Panc1 (cell line): ENCODE measurements at places on chromosomes 12 and 14.

GRCh38 chr12:1222858-1223639, 232.0 kb downstream of the ERC1 start:
- no peak overlapping the region for H3K27ac ChIP-seq
- peaks cover 12% of the 10 kb centered on the region for H3K4me1 ChIP-seq
- no peaks in the 10 kb centered on the region; the same call in 1 of the 2 replicates for H3K36me3 ChIP-seq
- no peak overlapping the region for H3K4me3 ChIP-seq

- H3K4me1 ChIP-seq = peaks cover 13% of the 10 kb centered on the region
- no peak overlapping the region for H3K4me3 ChIP-seq
- no peaks in the 10 kb centered on the region for H3K36me3 ChIP-seq
These were observed 22.6 kb upstream of the SNRPF start for GRCh38 chr12:95836185-95836609.

DNA sequence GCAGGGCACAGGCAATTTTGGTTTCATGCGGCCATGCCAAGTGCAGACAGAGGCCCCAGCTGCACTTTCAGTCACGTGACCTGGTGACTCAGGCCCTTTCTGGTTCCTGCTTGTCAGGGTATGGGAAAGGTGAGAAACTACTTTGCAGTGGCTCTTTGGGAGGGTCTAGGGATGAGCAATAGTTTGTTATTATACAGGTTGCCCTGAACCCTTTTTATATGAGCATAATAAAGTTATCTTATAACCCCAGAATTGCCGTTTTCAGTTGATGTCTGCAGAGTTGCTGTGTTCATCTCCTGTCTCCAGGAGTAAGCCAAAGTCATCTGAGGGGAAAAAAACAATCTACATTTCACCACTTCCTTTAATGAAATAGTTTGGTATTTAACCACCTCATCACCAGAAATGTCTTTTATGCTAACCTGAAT, 30.9 kb upstream of the EMP1 start:
- no peaks in the 10 kb centered on the region for H3K4me1 ChIP-seq
- no peak for DNase-seq
- H3K4me3 ChIP-seq = no peak overlapping the region
- H3K27me3 ChIP-seq = no peaks in the 10 kb centered on the region
- no peaks in the 10 kb centered on the region for H3K36me3 ChIP-seq

GRCh38 chr12:54991161-54991990, 6.8 kb upstream of the TESPA1 start:
- H3K27me3 ChIP-seq = peaks cover 16% of the 10 kb centered on the region
- no peaks in the 10 kb centered on the region for H3K36me3 ChIP-seq
- H3K27ac ChIP-seq = no peak overlapping the region
- H3K4me3 ChIP-seq = no peak overlapping the region
- no peak for DNase-seq

- no peaks in the 10 kb centered on the region for H3K4me1 ChIP-seq
- no peaks in the 10 kb centered on the region; the same call in 1 of the 2 replicates for H3K27me3 ChIP-seq
- no peak overlapping the region for H3K4me3 ChIP-seq
- H3K36me3 ChIP-seq = no peaks in the 10 kb centered on the region
These were observed 139.9 kb downstream of the ADGRD1 start for GRCh38 chr12:131093604-131093955.

DNA sequence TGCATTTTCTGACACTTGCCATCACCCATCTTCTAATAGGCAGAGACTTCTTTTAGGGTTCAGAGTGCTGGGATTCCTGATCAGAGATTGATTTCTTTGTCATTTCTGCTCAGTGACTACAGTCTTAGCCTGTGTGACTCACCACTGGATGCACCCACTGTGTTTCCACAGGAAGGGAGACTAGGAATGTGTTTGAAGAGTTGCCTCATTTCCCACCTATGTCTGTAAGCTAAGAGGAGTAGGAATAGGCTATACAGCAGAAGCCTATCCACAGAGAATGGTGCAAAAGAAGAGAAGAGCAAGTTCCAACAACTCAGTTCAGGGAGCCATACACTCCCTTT, 60.2 kb upstream of the ACTN1 start:
- no peak overlapping the region for H3K27ac ChIP-seq
- H3K4me1 ChIP-seq = no peaks in the 10 kb centered on the region
- DNase-seq = no peak
- no peaks in the 10 kb centered on the region for H3K27me3 ChIP-seq
- H3K36me3 ChIP-seq = no peaks in the 10 kb centered on the region

DNA sequence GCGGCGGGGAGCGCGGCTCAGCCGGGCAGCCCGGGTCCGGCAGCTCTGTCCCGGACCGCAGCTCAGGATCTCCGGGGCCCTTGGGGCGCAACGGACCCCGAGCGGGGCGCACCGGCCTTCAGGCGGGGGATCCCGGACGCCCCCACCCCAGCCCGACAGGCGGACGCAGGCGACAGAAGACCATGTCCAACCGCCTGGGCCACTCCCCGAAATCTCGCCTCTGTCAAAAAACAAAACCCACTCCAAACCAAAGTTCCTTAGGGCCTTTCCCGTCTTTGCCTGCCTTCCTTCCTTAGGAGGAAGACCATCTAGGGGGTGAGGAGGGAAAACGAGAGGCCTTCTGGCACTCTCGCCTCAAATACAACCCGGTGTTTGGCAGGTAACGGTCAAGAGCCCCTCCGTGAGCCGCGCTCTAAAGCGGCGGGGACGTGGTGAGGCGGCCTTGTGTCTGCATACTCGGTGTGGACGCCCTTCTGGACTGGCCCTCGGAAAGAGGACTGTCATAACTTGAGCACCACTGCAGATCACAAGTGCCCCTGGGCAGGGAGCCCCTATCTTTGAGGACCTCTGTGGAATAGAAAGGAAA, 604 bp downstream of the HCFC2 start:
- H3K36me3 ChIP-seq = peaks cover 7% of the 10 kb centered on the region
- no peaks in the 10 kb centered on the region for H3K27me3 ChIP-seq
- peak overlapping the region; percentile 87 for H3K27ac ChIP-seq
- H3K4me3 ChIP-seq = peak overlapping the region; percentile 93

GRCh38 chr12:50647479-50647878, 116.4 kb upstream of the ATF1 start:
- no peaks in the 10 kb centered on the region for H3K36me3 ChIP-seq
- H3K4me3 ChIP-seq = no peak overlapping the region
- H3K27ac ChIP-seq = no peak overlapping the region
- H3K4me1 ChIP-seq = 0 out of 2 replicates have a peak, but pooled peaks cover 5% of the 10 kb centered on the region
- no peak for DNase-seq

GRCh38 chr12:29744365-29744764, 39.4 kb downstream of the TMTC1 start:
- no peaks in the 10 kb centered on the region for H3K36me3 ChIP-seq
- H3K27ac ChIP-seq = no peak overlapping the region
- no peak for DNase-seq
- no peaks in the 10 kb centered on the region for H3K4me1 ChIP-seq
- H3K27me3 ChIP-seq = no peaks in the 10 kb centered on the region

DNA sequence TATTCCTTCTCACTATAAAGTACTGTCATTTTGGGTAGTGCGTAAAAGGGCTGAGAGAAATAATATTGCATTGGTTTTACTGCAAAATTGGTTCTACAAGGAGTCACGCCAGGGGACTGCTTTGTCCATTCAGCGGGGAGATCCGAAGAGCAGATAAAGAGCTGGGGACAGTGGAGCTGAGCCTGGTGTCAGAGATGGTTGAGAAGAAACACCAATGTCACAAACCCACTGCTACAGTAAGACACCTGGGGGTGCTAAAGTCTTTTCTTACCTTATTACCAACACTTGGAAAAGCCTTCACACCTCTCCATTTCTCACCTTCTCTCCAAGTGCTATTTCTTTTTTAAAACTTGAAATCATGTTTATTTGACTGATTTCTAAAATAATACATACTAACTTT, 14.1 kb downstream of the IL31 start:
- DNase-seq = no peak
- no peaks in the 10 kb centered on the region for H3K4me1 ChIP-seq
- no peak overlapping the region for H3K4me3 ChIP-seq
- no peak overlapping the region for H3K27ac ChIP-seq
- H3K36me3 ChIP-seq = no peaks in the 10 kb centered on the region
- H3K27me3 ChIP-seq = no peaks in the 10 kb centered on the region

- H3K4me3 ChIP-seq = no peak overlapping the region
- no peak for DNase-seq
- no peaks in the 10 kb centered on the region for H3K4me1 ChIP-seq
- no peak overlapping the region for H3K27ac ChIP-seq
These were observed 517.4 kb downstream of the DIO2 start for GRCh38 chr14:79693935-79694334.

GRCh38 chr12:23014749-23015148, 389.8 kb downstream of the ETNK1 start:
- no peak overlapping the region for H3K27ac ChIP-seq
- no peak for DNase-seq
- no peaks in the 10 kb centered on the region for H3K4me1 ChIP-seq
- H3K4me3 ChIP-seq = no peak overlapping the region

- no peaks in the 10 kb centered on the region for H3K4me1 ChIP-seq
- H3K27ac ChIP-seq = no peak overlapping the region
- no peaks in the 10 kb centered on the region for H3K36me3 ChIP-seq
- DNase-seq = no peak
- H3K4me3 ChIP-seq = no peak overlapping the region
These were observed 13.5 kb downstream of the SLC11A2 start for GRCh38 chr12:51012570-51013236.

- no peaks in the 10 kb centered on the region for H3K36me3 ChIP-seq
- H3K27me3 ChIP-seq = no peaks in the 10 kb centered on the region
- peak overlapping the region; percentile 68 for H3K27ac ChIP-seq
- peak; percentile 81 for DNase-seq
- peaks cover 30% of the 10 kb centered on the region for H3K4me1 ChIP-seq
These were observed 295.7 kb upstream of the PRKD1 start for GRCh38 chr14:30223385-30223785.

DNA sequence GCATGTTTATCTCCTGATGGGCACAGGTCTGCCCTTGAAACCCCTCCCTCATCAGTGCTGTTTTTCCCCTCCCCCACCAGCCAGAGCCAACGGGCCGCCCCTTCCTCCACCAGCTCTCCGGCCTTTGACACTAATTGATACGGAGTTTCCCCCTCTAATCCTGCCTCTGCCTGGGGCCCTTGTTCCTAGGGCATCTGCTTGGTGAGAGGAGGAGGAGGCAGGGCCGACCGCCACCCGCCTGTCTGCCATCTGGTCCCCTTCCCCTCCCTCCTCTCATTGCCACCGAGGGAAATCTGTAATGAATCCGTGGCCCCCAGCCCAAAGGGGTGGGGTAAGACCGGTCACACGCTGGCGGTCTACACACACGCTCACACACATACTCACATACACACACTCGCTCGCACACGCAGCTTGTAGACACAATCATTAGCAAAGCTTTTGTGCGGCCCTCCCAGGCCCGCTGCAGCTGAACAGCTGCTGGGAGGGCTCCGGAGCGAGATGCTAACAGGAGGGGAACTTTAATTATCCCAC, 27.4 kb downstream of the SRRM4 start:
- no peak for DNase-seq
- peaks cover 3% of the 10 kb centered on the region; the same call in 1 of the 2 replicates for H3K27me3 ChIP-seq
- H3K36me3 ChIP-seq = no peaks in the 10 kb centered on the region
- H3K4me1 ChIP-seq = no peaks in the 10 kb centered on the region

DNA sequence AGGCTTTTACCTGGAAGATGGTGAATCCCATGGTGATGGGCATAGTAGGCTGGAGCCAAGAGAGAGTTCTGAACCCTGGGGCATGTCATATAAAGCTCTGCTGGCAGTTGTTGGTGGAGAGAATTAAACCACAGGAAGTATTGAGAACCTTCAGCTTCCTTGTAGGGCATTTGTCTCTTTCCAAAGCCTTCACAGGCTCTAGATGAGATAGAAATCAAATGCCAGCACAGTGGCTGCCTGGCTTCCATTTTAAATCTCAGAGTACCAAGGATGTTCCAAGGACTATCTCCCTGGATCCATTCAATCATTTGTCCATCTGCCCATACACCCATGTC, 369.6 kb downstream of the DPF3 start:
- no peak for DNase-seq
- no peak overlapping the region for H3K27ac ChIP-seq
- peaks cover 3% of the 10 kb centered on the region for H3K27me3 ChIP-seq
- H3K4me3 ChIP-seq = no peak overlapping the region
- no peaks in the 10 kb centered on the region for H3K36me3 ChIP-seq
- no peaks in the 10 kb centered on the region for H3K4me1 ChIP-seq
